ENCODE measurements at places on chromosomes 5 and 9.

DNA sequence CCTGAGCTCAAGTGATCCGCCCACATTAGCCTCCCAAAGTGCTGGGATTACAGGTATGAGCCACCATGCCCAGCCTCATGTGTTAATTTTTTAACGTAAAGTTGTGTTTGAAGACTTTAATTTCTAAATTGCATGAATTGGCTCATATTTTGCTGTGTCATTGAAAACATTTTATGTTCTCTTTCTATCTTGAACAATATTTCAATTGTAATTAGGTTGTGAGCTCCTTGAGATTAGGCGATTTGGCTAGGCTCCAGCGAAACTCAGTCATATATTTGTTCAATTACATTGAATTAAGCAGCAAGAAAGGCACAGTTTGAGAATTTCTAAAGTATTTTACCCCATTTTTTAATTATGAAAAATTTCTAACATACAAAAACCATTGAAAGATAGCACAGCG lies 34.0 kb downstream of the GAPVD1 start:
- no peak for DNase-seq

GRCh38 chr5:179326122-179326927 lies 18.9 kb downstream of the ADAMTS2 start:
- DNase-seq: no peak

DNA sequence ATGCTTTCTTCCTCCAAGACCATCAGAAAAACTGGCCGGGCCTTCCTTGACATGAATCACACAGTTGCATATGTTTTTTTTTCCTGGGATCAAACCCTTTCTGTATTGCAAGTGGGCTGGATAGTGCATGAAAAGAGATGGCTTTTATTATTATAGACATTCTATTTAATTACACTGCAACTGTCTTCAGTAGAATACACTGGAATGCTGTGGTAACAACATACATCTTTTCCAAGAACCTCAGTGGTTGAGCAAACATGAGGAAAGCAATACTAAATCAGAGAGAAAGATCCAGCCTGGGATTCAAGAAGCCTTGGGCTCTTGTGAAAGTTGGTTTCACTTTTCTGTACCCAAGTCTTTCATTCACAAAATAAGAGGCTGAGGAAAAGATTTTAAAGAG lies 193.0 kb downstream of the DMAC1 start:
- no peak for DNase-seq

- DNase-seq: no peak
Observed at GRCh38 chr5:172548311-172548731, 92.7 kb upstream of the NEURL1B start.

DNA sequence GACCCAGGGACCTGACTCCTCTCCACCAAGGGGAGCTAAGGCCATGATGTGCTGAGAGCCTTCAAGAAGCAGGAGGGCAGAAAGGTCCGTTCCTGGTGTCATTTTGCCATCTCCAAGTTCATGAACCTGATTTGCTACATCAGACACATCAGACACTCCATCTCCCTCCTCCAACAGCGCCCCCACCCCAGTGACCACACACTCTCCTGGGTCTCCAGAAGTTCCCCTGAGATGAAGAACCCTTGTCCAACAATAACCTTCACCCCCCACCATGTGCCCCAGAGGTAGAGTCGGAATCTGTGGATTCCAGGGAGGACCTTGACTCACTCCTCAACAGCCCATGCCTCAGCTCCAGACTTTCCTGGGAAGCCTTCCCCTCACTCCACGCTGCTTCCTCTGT lies 242.8 kb downstream of the CDK5RAP2 start:
- no peak for DNase-seq

- DNase-seq: peak; percentile 28
Observed at GRCh38 chr9:35490910-35491465, 1.1 kb downstream of the RUSC2 start.

DNA sequence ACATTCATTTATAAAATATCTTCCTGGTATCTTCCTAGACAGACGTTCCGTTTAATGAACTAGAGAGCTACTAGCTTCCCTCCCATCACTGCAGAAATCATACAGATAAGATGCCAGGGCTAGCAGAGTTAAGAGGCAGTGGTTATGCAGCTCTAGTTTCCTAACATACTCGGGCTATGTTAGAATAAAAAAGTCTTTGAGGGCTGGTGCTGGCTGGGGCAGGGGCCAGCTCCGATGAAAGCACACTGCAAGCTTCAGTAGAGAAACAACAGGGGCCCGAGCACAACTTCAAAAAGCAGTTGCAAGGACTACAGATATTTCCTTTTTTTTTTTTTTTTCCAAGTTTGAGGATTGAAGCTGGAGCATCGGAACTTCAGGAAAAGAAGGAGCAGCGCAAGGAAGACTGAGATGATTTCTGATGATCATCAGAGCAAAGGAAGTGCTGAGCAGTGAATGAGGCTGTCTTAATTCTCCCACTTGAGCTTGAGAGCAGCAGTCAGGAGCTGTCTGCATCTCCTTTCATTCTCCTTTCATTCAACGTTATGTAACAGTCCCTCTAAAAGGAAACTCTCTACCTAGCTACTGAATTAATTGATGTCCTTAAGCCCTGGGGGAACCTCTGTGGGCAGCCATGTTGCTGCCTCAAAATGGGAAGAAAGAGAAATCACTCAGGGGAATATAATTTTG lies 47.6 kb upstream of the ADCY2 start:
- DNase-seq: peak; percentile 29

DNA sequence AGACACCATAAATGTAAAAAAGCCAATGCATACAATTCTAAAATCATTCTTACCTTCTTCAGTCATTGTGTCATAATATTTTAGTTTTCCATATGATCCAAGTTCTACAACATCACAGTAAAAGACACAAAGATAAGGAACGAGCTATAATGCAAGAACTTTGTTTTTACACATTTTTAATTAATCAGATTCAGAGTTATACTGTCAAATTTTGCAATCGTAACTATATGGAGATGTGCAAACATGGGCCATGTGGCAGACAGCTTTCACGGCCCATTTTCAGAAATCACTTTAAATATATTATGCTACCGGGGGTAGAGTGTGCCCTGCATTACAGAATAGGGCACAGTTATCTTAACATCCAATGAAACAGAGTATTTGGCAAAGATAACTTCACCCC lies 188.4 kb downstream of the ACER2 start:
- no peak for DNase-seq

GRCh38 chr9:124202447-124202971 lies 55.2 kb upstream of the NEK6 start:
- no peak for DNase-seq

- no peak for DNase-seq
Observed at GRCh38 chr9:71966601-71967000, 55.2 kb downstream of the C9orf85 start.

- DNase-seq: no peak
Observed at GRCh38 chr5:82985763-82986162, 91.4 kb downstream of the TMEM167A start.

- DNase-seq: no peak
Observed at GRCh38 chr5:53430618-53431252, 49.7 kb upstream of the FST start.

DNA sequence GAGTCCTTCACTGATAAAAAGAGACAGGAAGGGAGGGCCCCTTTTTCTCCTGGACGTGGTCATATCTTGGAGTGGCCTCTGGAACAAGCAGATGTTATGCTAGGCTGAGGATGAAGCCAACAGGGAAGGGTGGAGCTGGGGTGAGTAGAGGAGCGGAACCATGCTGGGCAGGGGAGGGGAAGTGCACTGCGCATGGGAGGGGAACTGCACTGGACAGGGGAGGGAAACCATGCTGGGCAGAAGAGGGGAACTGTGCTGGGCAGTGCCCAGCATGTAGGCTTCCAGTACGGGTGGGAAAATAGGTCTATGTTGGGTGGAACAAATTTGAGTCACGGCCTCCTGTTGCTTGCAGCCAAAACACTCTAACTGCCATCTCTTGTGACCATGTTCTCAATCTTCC lies 19.3 kb upstream of the IRX4 start:
- DNase-seq: no peak

GRCh38 chr5:111603446-111603827 lies 91.1 kb upstream of the STARD4 start:
- DNase-seq: no peak

- no peak for DNase-seq
Observed at GRCh38 chr5:54148067-54148845, 162.1 kb downstream of the ARL15 start.

GRCh38 chr5:26802944-26803343 lies 235.4 kb downstream of the CDH9 start:
- DNase-seq: no peak

GRCh38 chr9:13555989-13556500 lies 276.6 kb upstream of the MPDZ start:
- no peak for DNase-seq

GRCh38 chr5:172837640-172838039 lies 3.6 kb downstream of the ERGIC1 start:
- peak; percentile 51 for DNase-seq

GRCh38 chr5:178422400-178422775 lies 167.8 kb downstream of the COL23A1 start:
- no peak for DNase-seq

DNA sequence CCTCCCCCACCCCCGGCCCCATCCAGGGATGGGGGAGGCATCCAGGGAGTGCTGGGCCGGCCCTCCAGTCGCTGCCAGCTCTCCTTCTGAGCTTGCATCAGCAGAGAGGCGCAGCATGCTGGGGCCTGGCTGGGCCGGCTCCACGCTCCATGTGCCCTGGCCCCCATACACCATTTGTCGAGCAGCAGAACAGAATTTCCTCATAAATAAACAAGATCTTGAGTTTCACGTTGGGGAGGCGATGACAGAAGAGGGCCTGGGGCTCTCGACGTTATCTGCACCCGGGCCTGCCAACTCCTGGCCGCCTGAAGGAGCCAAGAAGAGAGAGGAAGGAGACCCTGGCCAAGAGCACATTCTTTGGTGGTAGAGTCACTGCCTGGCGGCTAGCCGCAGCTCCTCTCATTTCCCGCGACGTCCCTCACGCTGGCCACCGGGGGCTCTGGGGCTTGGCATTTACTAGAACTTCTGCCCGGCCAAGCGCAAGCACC lies 177.0 kb downstream of the FGF18 start:
- no peak for DNase-seq

GRCh38 chr5:11040345-11040744 lies 279.3 kb upstream of the DAP start:
- no peak for DNase-seq

DNA sequence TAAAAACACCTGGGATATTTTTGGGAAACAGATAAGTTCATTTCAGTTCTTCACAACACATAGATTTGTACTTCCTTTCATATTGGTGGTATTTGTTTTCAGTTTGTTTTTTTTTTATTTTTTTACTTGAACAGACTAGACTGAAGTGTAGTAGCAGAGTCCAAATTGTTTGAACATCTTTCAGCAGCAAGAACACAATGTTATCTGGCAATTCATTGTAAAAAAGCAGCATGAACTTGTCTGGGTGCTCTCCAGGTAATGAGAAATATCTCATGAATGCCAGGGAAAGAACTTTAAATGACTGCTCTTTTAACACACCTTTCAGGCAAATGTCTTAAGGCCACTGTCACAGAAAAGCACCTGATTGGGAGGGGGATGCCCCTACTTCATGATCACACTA lies 113.4 kb downstream of the ARL15 start:
- DNase-seq: no peak

- DNase-seq: no peak
Observed at GRCh38 chr5:56048124-56048523, 53.4 kb upstream of the IL6ST start.

- no peak for DNase-seq
Observed at GRCh38 chr5:148491015-148491792, 107.4 kb downstream of the FBXO38 start.

DNA sequence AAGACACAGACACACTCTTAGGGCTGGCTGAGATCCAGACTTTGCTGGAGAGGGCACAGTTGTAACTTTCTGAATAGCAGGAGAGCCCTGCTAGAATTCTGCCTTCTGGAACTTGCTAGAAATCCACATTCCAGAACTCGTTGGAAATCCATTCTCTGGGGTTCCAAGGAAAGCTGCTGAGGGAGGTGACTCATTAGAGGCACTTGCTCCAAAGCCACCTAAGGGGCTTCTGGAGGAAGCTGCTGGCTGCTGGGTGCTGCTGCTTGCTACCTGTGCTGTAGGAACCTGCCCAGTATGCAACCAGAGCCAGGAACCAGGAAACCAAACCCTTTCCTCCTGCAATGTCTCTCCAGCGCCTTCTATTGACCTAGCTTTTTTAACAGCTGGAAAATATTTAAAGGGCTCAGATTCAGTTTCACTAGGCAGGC lies 4.1 kb upstream of the TLE4 start:
- no peak for DNase-seq

- DNase-seq: no peak
Observed at GRCh38 chr5:170267431-170268152, 30.0 kb downstream of the LCP2 start.

DNA sequence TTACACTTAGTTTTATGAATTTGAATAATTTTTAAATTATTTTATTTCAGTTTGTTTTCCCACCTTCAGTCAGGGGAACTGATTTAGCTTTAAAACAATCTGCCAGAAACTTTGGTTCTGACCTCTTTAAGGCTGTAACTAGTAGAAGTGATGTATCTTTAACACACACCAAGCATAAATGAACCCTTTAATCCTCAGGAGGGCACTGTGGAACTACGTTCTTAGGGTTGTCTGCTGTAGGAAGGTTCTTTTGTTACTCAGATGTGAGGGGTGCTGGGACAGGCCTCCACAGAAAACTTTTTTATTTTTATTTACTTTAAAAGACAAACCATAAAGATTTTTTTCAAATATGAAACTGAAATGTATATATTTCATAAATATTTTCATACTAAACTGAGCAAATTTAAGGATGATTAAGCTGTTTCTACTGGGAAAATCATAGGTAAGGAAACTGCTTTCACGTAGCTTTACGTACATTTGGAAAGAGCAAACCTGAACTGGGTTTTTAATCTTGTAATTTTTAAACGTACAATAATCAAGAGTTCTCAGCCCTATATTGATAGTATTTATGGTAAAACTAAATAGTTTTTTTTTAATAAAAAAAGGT lies 5.3 kb downstream of the KLF4 start:
- DNase-seq: no peak
